ENCODE measurements at places on chromosomes 4 and X. TPM values are rescaled to one million over a fixed set of nuclear protein-coding genes. Genes with fewer than 3 reads are reported as not detected.

The ANOS1 gene
- total RNA-seq = 0.05 TPM

GRCh38 chr4:4800646-4801408 is 58.6 kb upstream of the MSX1 start:
- no peak overlapping the region for H3K4me3 ChIP-seq
- H3K27me3 ChIP-seq = peaks cover 14% of the 10 kb centered on the region

The FRAS1 gene
- not detected for total RNA-seq

- no peak overlapping the region for H3K4me3 ChIP-seq
- no peak overlapping the region for H3K27ac ChIP-seq
- H3K4me1 ChIP-seq = peaks cover 2% of the 10 kb centered on the region
- DNase-seq = no peak
Measured at GRCh38 chr4:73007526-73008100, 61.9 kb downstream of the COX18 start.

DNA sequence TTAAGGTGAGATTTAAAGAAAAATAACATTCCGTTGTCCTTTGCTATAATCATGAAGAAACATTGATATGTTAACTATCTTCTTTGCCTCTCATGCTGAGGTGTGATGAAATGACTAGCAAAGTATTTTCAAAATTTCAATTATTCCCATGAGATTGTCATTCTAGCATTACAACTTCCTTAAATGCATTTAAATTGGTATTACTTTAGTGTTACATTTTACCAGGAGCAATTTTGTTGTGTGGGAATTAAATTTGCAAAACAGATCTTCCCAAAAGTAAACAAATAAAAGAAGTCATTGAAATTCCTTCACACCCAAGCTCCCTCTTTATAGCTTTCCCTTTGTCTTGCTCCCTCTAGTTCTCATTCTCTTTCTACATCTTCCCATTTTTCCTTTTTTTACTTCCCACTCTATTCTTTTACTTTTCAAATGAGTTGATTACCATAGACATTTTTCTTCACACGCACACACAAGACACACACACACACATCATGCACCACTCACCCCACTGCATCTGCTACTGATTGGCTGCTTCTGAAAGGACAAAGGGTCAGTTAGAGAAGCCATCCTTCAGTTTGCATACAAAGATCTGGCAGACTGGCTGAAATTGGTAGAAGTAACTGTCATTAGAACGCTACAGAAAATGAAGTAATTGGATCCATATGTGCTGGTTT is 10.0 kb upstream of the APELA start:
- no peaks in the 10 kb centered on the region for H3K36me3 ChIP-seq
- H3K4me1 ChIP-seq = no peaks in the 10 kb centered on the region
- no peak for DNase-seq
- H3K27ac ChIP-seq = no peak overlapping the region
- no peak overlapping the region for H3K4me3 ChIP-seq

The TKTL2 gene
- not detected for total RNA-seq

The IQCM gene
- not detected for total RNA-seq

The KIF4A gene
- total RNA-seq = 0.05 TPM

GRCh38 chr4:48960988-48961635 is 25.0 kb upstream of the CWH43 start:
- H3K4me1 ChIP-seq = no peaks in the 10 kb centered on the region
- no peak overlapping the region for H3K4me3 ChIP-seq
- H3K36me3 ChIP-seq = peaks cover 4% of the 10 kb centered on the region
- no peak for DNase-seq

DNA sequence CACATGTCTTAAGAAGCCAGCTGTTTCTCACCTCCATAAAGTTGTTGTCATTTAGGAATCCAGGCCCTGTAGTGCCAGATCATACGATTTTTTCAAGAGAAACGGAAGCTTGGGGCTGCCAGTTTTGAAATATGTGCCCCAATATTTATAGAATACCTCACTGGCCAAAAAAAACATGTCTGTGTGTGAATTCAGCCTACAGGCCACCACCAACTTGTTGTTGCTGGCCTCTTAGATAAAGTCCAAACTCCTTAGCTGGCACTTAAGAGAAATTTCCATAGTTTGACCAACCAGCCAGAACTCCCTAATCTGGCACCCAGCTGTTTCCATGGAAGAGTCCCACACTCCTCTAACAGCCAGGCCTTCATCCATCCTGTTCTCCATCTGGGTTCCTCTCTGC is 74.1 kb downstream of the WDR19 start:
- peaks cover 2% of the 10 kb centered on the region for H3K4me1 ChIP-seq
- H3K36me3 ChIP-seq = peaks cover 2% of the 10 kb centered on the region
- H3K4me3 ChIP-seq = no peak overlapping the region
- no peak overlapping the region for H3K27ac ChIP-seq
- H3K27me3 ChIP-seq = no peaks in the 10 kb centered on the region
- DNase-seq = no peak

DNA sequence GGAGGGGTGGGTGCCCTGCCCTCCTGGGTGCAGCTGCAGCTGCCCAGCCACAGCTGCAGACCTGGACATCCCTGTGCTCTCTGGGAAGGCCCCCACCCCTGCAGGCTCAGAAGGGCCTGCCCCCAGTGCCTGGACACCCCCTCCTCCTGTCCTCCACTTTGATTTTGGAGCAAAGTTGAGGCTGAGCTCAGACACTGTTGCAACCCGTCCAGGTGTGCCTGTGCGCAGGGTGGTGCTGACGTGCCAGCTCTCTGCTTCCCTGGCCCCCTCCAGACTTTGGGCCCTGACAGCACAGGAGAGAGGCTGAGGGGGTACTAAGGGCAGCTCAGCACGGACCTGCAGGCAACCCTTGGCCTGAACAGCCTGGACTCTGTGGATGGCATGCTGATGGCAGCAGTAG is 750.3 kb downstream of the ARAP2 start:
- no peak overlapping the region for H3K27ac ChIP-seq
- DNase-seq = no peak
- H3K4me3 ChIP-seq = no peak overlapping the region
- no peaks in the 10 kb centered on the region for H3K36me3 ChIP-seq

The MAGIX gene
- total RNA-seq = 1.1 TPM

GRCh38 chr4:37662861-37663390 is 23.2 kb downstream of the RELL1 start:
- H3K4me3 ChIP-seq = no peak overlapping the region
- H3K4me1 ChIP-seq = peaks cover 48% of the 10 kb centered on the region
- no peaks in the 10 kb centered on the region for H3K27me3 ChIP-seq
- no peak for DNase-seq
- peaks cover 2% of the 10 kb centered on the region for H3K36me3 ChIP-seq

The MND1 gene
- not detected for total RNA-seq

DNA sequence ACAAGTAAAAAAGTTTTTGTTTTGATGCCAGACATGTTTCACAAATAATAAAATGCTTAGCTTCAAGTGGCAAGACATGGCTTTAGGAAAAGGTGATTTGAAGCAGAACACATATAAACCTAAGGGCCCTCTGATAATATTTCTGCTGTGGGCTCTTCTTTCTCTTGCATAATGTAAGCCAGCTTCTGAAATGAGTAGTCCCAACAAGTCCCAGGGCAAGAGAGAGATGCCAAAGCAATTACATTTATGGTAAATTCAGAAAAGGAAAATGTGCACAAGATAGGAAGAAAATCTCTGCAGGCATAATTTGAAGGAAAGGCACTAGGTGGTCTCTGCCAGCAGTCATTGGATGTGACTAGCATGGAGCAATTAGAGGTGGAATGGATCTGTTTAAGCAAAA is 170.8 kb upstream of the GALNT7 start:
- H3K27me3 ChIP-seq = peaks cover 63% of the 10 kb centered on the region
- H3K27ac ChIP-seq = no peak overlapping the region
- no peaks in the 10 kb centered on the region for H3K4me1 ChIP-seq
- DNase-seq = no peak

DNA sequence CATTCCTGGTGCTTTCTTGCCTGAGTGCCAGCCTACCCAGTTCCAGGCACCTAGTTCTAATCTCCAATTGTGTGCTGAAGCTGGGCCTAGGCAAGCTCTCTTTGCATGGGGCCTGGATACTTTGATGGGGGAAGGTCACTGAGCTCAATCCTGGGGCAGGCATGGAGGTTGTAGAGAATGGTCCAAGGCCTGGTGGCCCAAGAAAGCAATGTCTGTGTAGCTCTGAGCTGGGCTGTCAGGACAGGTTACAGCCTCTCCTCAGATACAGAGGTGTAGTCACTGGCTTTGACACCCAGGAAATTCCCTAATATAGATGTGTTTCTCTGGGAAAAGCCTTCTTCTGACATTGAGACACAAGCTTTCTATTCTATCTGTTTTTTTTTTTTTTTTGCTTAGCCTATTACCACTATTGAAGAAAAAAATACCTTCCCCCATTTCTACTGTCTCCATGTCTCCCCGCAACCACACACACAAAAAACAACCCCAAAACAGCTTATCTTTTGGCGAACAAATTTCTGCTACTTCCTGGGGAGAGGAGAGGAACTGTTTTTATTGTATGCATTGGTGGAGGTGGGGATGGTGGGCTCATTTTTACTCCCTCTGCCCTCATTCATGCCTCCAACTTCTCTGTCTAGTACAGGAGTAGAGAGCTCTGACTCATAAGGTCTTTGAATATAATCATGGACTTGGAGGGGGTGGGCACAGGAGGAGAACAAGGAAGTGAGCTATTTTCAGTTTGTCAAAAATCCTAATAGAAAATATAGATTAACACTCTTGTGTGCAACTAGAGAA is 66.7 kb upstream of the DHX15 start:
- peaks cover 47% of the 10 kb centered on the region for H3K27me3 ChIP-seq
- DNase-seq = no peak
- peaks cover 2% of the 10 kb centered on the region for H3K4me1 ChIP-seq

The UBA1 gene
- 109 TPM for total RNA-seq

The ADH1A gene
- total RNA-seq = not detected

DNA sequence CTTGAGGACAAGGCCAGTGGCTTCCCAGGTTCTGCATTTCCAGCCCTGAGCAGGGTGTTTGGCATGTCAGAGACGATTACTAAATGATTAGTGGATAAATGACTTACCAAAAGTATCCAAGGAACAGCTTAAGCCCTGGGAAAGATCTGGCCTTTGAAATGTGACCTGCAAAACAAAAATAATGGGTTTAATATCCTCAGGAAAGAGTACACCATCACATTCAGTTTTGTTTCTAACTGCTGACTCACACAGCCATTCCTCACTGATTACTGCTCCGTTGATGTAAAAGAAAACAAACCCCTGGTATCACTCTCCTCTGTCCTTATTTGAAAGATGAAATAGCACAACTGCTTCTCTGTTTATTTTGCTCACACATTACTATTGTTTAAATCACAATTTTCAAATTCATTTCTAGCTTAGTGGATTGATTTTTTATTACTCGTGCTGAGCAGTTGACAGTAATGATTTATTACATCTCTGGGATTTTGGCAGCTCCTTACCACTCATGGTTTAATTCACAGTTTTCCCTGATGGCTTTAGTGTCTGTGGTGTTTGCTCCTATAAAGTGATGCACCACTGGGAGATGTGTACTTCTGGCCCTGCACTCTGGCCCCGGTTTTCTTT is 117.0 kb downstream of the CBLL2 start:
- H3K27me3 ChIP-seq = no peaks in the 10 kb centered on the region
- H3K27ac ChIP-seq = no peak overlapping the region
- no peak for DNase-seq
- H3K4me3 ChIP-seq = no peak overlapping the region

GRCh38 chr4:33577791-33578190 is 2666.5 kb downstream of the ARAP2 start:
- DNase-seq = no peak
- no peak overlapping the region for H3K27ac ChIP-seq
- H3K4me1 ChIP-seq = no peaks in the 10 kb centered on the region
- no peaks in the 10 kb centered on the region for H3K36me3 ChIP-seq
- no peak overlapping the region for H3K4me3 ChIP-seq
- no peaks in the 10 kb centered on the region for H3K27me3 ChIP-seq

The ARHGAP24 gene
- 7.0 TPM for total RNA-seq

- H3K4me1 ChIP-seq = no peaks in the 10 kb centered on the region
- no peak for DNase-seq
- no peak overlapping the region for H3K27ac ChIP-seq
- H3K36me3 ChIP-seq = no peaks in the 10 kb centered on the region
- H3K27me3 ChIP-seq = peaks cover 24% of the 10 kb centered on the region
- H3K4me3 ChIP-seq = no peak overlapping the region
Measured at GRCh38 chr4:163693211-163693610, 198.7 kb downstream of the TMA16 start.

GRCh38 chrX:153667281-153667955 is 6.2 kb downstream of the PNCK start:
- H3K27me3 ChIP-seq = peaks cover 17% of the 10 kb centered on the region
- peaks cover 11% of the 10 kb centered on the region for H3K4me1 ChIP-seq
- H3K4me3 ChIP-seq = peak overlapping the region; percentile 86
- H3K27ac ChIP-seq = peak overlapping the region; percentile 43

GRCh38 chr4:8155048-8155447 is 3.6 kb downstream of the ABLIM2 start:
- peaks cover 13% of the 10 kb centered on the region for H3K4me1 ChIP-seq
- DNase-seq = no peak

- H3K27ac ChIP-seq = no peak overlapping the region
- DNase-seq = no peak
- peaks cover 6% of the 10 kb centered on the region for H3K27me3 ChIP-seq
- no peaks in the 10 kb centered on the region for H3K36me3 ChIP-seq
Measured at GRCh38 chr4:81093720-81094401, 63.4 kb downstream of the BMP3 start.

- DNase-seq = no peak
- no peaks in the 10 kb centered on the region for H3K27me3 ChIP-seq
- H3K4me1 ChIP-seq = no peaks in the 10 kb centered on the region
- no peak overlapping the region for H3K4me3 ChIP-seq
- no peaks in the 10 kb centered on the region for H3K36me3 ChIP-seq
Measured at GRCh38 chrX:68929332-68930150, 100.7 kb downstream of the EFNB1 start.

GRCh38 chr4:87153078-87153870 is 67.1 kb downstream of the KLHL8 start:
- no peaks in the 10 kb centered on the region for H3K27me3 ChIP-seq
- peaks cover 3% of the 10 kb centered on the region for H3K4me1 ChIP-seq
- no peak overlapping the region for H3K4me3 ChIP-seq
- H3K36me3 ChIP-seq = no peaks in the 10 kb centered on the region
- no peak for DNase-seq

GRCh38 chr4:167424341-167425256 is 190.3 kb upstream of the SPOCK3 start:
- no peaks in the 10 kb centered on the region for H3K36me3 ChIP-seq
- no peak overlapping the region for H3K4me3 ChIP-seq
- H3K27ac ChIP-seq = no peak overlapping the region
- no peaks in the 10 kb centered on the region for H3K4me1 ChIP-seq

DNA sequence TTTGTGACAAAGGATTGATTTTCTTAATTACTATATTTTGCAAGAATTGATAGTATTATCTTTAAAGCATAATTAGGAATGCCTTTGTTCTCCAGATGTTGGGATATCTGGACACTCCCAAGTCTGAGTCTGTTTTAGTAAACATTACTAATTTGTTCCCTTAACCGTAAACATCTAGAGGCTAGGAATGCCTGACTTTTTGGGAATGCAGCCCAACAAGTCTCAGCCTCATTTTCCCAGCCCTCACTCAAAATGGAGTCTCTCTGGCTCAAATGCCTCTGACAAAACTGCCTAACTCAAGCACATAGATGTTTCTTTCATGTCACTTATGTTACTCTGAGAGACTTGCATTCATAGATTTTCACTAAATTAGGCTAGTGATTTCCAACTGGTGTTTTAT is 297.0 kb upstream of the CLNK start:
- no peaks in the 10 kb centered on the region for H3K27me3 ChIP-seq
- H3K27ac ChIP-seq = no peak overlapping the region
- DNase-seq = no peak
- H3K4me3 ChIP-seq = no peak overlapping the region
- H3K4me1 ChIP-seq = peaks cover 12% of the 10 kb centered on the region
- no peaks in the 10 kb centered on the region for H3K36me3 ChIP-seq

- H3K4me3 ChIP-seq = no peak overlapping the region
- H3K36me3 ChIP-seq = peaks cover 2% of the 10 kb centered on the region
- peaks cover 8% of the 10 kb centered on the region for H3K4me1 ChIP-seq
- no peaks in the 10 kb centered on the region for H3K27me3 ChIP-seq
- no peak for DNase-seq
- H3K27ac ChIP-seq = peak overlapping the region; percentile 56
Measured at GRCh38 chr4:73075832-73076231, 6.3 kb upstream of the COX18 start.

The CXCL8 gene
- total RNA-seq = 16.2 TPM

The HMX1 gene
- total RNA-seq = not detected
